ENCODE measurements at places on chromosomes 6 and 20.

DNA sequence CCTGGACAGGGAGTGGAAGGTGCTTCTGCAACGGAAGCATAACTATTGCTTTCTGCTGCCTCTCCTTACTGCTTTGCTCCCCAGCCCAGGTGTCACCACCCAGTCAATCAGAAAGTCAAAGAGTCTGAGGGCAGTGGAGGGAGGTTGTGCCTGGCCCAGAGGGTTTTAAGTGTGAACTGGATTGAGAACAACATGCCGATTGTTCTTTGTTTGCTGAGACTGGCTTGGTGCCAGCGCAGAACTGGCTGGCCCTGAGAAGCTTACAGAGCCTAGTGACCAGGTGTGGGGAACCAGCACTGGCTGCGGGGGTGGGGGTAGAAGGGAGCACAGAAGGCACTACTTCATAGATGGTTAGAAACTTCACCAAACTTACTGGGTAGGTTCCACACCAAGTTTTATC, 31.1 kb upstream of the ENPP4 start:
- DNase-seq: no peak

GRCh38 chr20:54123587-54124180, 50.1 kb downstream of the CYP24A1 start:
- no peak for DNase-seq

DNA sequence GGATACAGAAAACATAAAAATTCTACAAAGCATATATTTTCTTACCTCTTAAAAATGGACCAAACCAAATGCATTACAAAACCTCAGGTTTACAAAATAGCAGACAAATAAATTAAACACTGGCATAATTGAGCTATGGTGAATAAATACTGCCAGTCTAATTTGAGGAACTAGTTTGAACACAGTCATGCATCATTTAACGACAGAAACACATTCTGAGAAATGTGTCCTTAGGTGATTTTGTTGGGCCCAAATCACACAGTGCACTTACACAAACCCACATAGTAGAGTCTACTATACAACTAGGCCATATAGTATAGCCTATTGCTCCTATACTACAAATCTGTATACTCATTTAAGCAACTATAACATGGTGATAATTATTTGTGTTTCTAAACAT, 215.6 kb downstream of the FOXC1 start:
- no peak for DNase-seq

GRCh38 chr20:4009309-4009708, 6.0 kb downstream of the RNF24 start:
- DNase-seq: no peak

DNA sequence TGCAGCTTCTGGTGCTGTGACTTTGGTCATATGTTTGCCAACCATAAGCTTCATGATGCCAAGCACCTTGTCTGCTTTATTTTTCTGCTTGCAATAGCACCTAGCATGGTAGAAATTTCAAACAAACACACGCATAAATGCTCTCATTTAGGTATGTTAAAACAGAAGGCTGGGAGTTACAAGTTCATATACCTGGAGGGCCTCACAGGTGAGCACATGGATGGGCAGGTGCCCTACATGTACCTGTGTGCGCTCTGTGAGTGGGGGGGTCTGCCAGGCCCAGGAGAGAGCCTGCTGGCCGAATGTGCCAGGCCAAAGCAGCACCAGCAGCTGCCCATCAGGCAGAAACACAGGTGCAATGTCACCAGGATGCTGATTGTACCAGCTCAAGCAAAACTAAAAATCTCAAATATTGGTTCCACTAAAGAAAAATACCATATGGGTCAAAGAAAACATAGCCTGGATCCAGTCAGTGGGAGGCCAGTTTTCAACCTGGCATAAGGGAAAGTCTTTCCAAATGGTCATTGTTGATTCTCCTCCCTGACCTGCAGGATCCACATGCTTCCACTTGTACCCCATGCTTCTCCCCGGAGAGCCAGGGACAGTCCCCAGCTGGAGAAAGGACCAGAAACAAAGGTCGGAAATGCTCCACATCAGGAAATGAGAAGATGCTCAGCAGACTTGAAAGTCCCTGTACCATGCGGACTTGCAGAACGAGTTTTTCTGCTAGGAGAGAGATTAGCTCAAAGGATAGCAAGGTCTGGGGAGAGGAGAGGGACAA, 7.2 kb upstream of the PFDN4 start:
- no peak for DNase-seq

DNA sequence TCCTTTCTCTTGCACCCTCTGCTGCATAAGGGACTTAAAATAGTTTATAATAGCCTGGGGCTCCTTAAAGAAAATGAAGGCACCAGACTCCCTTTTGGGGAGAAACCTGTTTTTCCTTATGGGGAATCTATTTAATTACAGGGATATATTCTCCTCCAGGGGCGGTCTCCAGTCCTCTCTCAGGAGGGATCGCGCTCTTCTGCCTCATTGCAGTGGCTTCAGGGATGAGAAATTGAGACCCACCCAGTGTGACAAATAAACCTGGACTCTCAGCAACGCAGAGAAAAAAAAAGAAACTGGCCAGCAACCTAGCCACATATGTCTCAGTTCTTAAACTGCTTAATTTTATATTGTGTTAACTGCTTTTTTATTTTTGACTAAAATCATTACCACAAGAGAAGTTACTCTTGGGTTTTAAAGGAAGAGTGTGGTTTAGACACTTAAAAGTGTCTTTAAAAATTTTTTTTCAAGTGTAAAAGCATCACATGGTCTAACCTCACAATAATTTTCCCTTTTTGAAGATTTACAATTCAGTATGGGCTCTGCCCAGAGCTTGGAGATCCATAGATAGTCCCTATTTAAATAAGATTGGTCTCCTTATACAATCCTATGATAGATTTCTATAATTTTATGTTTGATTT, 11.7 kb upstream of the GOPC start:
- DNase-seq: no peak

Measured in NCI-H460 (cell line).